ENCODE measurements at places on chromosomes 5 and 9.

DNA sequence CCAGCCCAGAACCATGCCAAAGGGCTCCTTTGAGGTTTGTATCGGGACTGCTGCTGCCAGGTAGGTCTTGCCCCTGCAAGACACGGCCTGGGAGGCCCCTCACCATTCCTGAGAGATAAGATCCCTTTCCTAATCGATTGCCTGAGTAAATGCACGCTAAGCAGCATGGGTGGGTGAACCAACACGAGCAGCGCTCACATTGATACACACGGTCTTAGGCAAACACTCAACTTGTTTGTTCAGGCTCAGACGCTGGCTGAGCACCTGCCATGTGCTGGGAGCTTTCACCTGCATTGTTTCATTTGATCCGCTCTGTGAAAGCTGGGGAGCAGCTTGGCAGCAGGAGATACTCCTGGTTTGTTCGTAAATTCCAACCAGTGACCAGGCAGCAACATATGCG, 76.9 kb upstream of the NEURL1B start:
- DNase-seq: no peak

- DNase-seq: no peak
Observed at GRCh38 chr5:143393524-143393923, 10.0 kb downstream of the NR3C1 start.

- DNase-seq: no peak
Observed at GRCh38 chr5:123156577-123157296, 67.7 kb downstream of the PRDM6 start.

- DNase-seq: no peak
Observed at GRCh38 chr5:159336586-159336985, 6.3 kb upstream of the IL12B start.

- no peak for DNase-seq
Observed at GRCh38 chr9:121636341-121636865, 15.0 kb upstream of the DAB2IP start.

GRCh38 chr9:115759426-115759825, 394.2 kb upstream of the PAPPA start:
- no peak for DNase-seq

- no peak for DNase-seq
Observed at GRCh38 chr5:128579639-128580038, 41.6 kb upstream of the FBN2 start.

DNA sequence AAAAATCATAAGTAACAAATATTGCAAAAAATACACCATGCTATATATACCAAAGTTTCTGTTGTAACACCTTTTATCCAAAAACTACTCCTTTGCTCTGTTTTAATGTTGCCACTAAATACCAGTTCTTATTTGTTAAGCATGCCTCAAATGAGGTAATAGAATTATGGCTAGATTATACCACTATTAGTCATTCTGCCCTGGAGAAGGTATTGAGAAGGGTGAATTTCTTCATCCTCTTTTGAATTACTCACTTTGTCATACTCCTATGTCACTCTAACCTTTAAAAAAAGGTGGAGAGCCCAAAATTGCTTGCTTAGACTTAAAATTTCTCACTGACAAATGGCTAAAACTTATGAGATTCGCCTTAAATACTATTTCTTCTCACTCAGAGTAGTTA, 750.9 kb downstream of the MAT2B start:
- no peak for DNase-seq

- DNase-seq: no peak
Observed at GRCh38 chr5:41213340-41213739, at the start of gene C6. Gene C6 (minus strand): TSS chr5:41213532. CDS start chr5:41203230, 10,302 bp downstream.

- no peak for DNase-seq
Observed at GRCh38 chr5:160901656-160902055, 49.6 kb upstream of the ATP10B start.

DNA sequence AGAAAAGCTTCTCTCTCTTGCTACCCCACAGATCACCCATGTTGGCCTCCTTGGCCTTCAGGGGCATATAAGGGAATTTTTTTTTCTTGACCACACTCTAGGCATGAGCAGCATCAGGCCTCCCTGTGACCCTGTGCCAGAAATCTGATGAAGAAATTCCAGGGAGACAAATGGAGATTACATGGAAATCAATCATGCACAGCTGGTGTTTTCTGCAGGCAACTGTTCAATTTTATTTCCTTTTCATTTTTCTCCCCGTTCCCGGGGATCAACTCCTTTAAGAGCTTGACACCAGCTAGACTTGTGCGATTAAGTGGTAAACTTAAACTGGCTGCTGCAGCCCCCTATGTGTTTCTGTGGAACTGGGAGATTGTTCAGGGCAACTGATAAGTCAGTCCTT, 59.3 kb downstream of the GALNT10 start:
- no peak for DNase-seq

DNA sequence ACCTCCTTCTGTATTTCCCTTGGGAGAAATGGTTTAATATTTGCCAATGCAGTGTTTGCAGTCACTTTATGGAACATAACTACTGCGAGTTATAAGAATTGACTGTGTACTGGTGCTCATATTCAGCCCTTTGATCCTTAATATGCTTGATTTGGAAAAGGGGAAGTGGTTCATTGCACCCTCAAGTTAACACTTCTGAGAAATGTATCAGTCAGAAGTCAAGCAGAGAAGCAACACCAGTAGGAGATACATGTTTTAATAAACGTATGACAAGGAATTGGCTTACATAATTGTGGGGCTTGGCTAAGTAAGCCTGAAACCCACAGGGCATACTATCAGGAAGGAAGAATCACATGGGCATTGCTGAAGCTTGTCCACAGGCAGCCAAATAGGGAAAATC, 131.0 kb upstream of the SPRY4 start:
- no peak for DNase-seq

DNA sequence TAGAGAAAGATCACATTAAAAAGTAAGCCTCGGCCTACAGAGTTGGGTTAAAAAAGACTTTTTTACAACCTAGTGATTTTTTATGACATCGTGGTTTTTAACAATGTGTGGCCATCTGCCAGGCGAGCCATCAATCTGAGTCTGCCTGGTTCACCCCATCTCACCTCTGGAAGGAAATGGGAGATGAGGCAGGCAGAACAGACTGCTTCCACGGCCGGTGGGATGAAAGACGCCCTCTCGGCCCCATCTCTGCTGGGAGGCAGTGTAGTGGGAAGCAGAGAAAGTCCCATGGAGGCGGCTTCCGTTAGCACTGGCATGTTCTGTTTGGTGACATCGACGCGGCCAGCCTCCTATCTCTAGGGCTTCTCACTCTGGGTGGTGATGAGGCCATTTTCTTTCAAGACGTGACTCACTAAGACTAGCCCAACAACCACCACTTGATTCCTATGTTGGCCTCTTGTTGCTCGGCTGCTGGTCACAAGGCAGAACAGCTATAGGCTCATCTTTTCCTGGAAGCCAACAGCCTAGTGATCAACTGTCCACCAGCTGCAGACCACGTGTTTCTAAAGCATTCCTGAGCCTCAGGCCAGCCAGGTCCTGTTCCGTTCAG, 132.4 kb upstream of the OTULINL start:
- no peak for DNase-seq

GRCh38 chr9:98743329-98743728, 34.6 kb upstream of the GABBR2 start:
- no peak for DNase-seq

- no peak for DNase-seq
Observed at GRCh38 chr9:115069771-115070170, 48.2 kb downstream of the TNC start.

DNA sequence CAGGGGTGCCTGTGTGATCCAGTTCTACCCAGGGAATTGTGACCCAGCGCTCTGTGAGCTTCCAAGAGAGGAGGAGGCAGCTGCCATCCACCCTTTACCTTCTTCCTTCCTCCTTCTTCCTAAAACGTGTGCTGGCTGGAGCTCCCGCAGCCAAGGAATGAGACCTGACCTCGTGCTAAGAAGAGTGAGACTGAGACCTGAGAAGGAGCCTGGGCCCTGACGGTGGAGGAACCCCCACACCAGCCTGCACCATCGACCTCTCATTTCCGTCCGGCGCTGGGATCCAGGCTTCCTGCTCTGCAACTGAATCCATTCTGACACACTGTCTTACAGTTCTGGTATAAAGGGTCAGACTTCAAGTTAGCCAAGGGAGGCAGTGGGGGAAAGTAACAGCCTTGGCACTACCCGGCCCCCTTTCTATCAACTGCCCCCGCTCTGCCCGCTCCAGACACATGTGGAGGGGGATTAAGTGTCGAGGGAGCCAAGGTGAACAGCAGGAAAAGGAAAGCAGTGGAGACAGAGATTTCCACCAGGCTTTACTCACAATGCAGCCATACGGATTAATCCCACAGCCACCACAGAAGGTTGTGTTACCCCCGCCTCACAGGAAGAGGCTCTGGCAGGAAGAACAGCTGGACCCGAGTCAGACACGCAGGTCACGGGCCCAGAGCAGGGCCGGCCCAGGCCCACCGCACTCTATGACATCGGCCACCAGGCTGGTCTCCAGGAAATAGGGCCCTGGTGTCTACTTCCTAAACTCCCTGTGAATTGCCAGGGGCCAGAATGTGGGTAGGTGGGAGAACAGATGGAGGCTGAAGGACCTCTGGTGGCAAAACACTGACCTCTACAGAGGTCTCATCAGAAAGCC, 15.8 kb downstream of the MGAT1 start:
- no peak for DNase-seq

GRCh38 chr5:80921026-80921425, 39.1 kb upstream of the RASGRF2 start:
- no peak for DNase-seq

- DNase-seq: no peak
Observed at GRCh38 chr5:355379-355935, 33.9 kb downstream of the AHRR start.

- DNase-seq: no peak
Observed at GRCh38 chr5:107126341-107126740, 544.4 kb downstream of the EFNA5 start.

GRCh38 chr5:51488803-51489642, 105.8 kb downstream of the ISL1 start:
- DNase-seq: no peak

- no peak for DNase-seq
Observed at GRCh38 chr5:1795506-1795905, 4.1 kb downstream of the MRPL36 start.

GRCh38 chr5:58737671-58738070, 154.8 kb downstream of the RAB3C start:
- no peak for DNase-seq

DNA sequence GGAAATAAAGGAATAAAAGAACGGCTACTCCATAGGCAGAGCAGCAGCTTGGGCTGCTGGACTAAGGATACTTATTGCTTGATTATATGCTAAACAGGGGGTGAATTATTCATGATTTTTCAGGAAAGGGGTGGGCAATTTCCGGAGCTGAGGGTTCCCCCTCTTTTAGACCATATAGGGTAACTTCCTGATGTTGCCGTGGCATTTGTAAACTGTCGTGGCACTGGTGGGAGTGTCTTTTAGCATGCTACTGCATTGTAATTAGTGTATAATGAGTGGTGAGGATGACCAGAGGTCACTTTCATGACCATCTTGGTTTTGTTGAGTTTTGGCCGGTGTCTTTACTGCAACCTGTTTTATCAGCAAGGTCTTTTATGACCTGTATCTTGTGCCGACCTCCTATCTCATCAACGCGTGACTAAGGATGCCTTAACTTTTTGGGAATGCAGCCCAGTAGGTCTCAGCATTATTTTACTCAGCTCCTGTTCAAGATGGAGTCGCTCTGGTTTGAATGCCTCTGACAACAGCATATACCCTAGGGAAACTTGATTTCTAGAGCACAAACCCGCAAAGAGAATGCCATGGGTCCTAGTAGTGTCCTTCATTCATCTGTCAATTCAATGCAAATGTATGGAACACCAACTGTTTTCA, 47.8 kb upstream of the PWWP2A start:
- DNase-seq: no peak

- no peak for DNase-seq
Observed at GRCh38 chr5:178649580-178649979, 22.7 kb upstream of the CLK4 start.

GRCh38 chr5:3615217-3615616, 19.6 kb downstream of the IRX1 start:
- no peak for DNase-seq

DNA sequence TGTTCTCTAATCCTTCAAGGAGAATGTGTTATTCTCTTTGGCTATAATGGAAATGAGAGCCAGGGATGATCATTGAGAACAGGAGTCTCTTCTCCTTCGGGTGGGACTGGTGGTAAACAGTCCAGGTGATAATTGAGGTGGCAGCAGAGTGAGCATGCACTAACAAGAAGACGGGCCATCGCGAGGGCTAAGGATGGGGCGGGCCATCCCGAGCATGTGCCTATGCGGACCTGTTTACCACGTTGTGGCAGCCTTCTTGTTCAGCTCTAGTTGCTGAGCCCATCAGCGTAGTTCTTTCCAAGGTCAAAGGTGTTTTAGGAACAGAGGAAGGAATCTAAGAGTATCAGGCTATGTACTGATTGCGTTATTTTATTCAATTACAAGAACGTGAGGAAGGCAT, 180.1 kb downstream of the SMARCA2 start:
- no peak for DNase-seq
